ENCODE measurements at places on chromosomes 12 and 14.

DNA sequence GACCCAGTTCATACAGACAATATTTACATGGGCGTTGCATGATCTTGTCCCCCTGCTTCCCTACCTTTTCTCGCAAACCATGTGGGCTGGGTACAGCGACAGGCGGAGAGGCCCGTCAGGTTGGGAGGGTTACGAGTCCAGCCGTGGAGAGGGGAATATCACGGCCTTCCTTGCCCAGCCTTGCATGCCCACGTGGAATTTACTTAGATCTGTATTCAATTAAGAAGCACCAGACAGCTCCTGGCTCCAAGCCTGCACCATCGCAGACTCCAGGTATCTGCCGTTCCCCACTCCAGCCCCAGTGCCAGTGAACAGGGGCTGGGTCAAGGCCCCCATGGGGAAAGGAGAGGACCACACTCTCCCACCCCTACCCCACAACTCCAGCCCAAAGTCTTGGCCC lies 29.8 kb downstream of the BCL11B start:
- no peak for DNase-seq

DNA sequence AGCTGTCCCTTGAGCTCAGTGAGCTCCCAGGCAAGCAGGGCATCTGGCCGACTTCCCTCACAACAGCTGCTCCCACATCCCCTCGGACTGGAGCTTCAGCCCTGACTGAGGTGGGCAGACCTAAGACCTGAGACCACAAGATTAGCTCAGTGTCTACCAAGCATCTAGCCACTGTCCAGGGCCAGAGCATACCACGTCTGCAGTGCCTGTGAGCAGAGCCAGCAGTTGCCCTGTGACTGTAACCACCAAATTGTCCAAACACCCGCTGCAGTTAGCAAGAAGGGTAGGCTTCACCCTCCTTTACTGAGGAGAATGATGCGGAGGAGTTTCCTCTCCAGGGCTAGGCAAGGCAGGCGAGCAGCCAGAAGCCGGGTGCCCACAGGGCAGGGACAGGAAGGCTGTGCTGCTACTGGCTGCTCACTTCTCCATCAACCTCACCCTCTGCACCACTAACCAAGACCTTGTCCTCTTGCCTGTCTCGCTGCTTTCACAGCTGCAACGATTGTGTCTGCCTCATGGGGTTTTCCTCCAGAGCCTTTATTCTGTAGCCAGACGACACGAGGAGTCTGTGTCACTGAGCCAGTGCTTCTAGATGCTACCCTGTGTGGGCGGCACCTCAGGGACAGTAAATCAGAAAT lies 53.9 kb downstream of the ANAPC7 start:
- no peak for DNase-seq

- DNase-seq = no peak
Observed at GRCh38 chr12:123748161-123748560, 13.9 kb upstream of the DNAH10 start.

- DNase-seq = no peak
Observed at GRCh38 chr14:59273737-59274136, 85.3 kb downstream of the DAAM1 start.

GRCh38 chr12:109926488-109927210 lies 26.6 kb downstream of the TCHP start:
- no peak for DNase-seq

DNA sequence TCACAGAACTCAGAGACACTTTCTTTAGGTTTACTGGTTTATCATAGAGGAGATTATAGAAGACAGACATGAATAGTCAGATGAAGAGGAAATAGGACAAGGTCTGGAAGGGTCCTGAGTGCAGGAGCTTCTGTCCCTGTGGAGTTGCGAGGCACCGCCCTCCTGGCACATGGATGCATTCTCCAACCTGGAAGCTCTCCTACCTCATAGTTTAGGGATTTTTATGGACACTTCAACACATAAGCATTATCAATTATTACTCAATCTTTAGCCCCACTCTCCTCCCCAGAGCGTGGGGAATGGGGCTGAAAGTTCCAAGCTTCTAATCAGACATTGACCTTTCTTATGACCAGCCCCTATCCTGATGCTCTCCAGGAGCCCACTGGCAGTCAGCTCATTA lies 12.6 kb upstream of the KRT7 start:
- DNase-seq = no peak

DNA sequence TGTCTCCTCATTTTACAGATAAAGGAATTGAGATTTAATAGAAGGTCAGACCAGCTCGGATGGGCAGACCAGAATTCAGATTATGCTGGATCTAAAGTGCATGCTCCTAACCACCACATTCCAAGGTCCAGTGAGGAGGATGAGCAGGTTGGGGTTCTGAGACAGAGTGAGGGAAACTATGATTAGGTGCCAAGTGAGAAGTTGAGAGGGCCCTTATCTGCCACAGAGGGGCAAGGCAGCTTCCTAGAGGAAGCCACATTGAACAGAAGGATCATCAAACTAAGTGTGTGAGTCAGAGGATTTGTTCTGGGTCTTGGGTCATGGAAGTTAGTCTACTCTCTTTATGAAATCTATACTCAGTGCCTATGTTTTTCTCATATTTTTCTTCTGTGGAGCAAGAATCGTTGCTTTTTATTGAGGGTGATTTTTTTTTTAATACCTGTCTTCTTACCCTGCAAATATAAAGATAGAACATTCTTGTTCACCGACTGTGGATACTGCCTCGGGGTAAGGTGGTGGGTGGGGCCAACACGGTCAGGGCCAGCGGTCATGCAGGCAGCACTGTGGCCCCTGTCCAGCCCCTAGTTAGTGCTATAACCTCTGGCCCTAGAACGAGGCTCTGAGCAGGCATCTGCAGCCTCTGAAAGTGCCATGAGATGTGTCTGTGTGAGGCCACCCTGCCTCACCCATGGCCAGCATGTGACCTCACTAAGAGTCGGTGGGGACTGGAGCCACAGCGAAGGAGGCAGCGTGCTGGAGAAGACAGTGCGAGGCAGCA lies 55.6 kb upstream of the PTHLH start:
- DNase-seq = no peak

GRCh38 chr12:45446013-45446412 lies 230.1 kb downstream of the ANO6 start:
- DNase-seq = no peak

GRCh38 chr12:123744836-123745235 lies 17.3 kb upstream of the DNAH10 start:
- DNase-seq = no peak

- DNase-seq = no peak
Observed at GRCh38 chr12:60195483-60195882, 599.7 kb downstream of the SLC16A7 start.

- no peak for DNase-seq
Observed at GRCh38 chr12:120800665-120801064, 75.0 kb downstream of the ACADS start.

GRCh38 chr14:51121096-51121495 lies 26.2 kb upstream of the TRIM9 start:
- peak; percentile 45 for DNase-seq

DNA sequence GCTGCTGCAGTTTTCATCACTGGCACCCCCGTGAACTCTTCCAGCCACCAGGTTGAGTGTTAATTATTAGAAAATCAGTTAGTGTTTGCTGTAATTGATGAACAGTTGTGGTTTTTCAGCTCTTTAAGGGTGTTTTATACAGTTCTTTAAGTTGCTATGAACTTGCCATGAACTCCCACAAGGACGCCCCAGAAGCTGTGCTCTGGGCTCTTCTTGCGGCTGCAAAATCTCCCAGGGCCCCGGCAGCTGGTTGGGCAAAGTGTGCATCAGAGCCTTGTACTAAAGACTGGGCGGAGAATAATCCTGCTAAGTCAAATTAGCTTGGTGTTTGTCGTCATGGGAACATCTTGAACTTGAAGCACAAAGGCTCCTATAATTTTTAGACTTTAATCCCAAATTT lies 82.2 kb downstream of the EML1 start:
- DNase-seq = no peak

DNA sequence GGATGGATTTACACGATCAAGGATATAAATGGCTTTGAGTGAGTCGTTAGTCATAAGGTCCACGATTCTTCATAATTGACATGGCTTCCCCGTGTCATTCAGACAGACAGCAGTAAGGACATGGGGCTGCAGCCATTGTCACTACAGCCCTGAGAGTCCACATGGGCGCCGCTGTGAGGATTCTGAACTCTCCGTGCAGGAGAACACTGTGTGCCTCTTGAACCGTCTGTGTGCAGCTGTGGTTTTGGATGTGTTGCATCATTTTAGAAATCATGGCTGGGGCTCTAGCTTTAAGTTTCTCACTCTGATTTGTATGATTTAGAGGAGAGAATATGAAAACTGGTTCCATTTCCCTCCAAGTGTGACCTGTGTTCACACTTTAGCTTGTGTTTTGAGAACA lies 47.2 kb downstream of the NPAS3 start:
- DNase-seq = no peak

GRCh38 chr12:57783466-57783801 lies 847 bp downstream of the TSFM start:
- no peak for DNase-seq

DNA sequence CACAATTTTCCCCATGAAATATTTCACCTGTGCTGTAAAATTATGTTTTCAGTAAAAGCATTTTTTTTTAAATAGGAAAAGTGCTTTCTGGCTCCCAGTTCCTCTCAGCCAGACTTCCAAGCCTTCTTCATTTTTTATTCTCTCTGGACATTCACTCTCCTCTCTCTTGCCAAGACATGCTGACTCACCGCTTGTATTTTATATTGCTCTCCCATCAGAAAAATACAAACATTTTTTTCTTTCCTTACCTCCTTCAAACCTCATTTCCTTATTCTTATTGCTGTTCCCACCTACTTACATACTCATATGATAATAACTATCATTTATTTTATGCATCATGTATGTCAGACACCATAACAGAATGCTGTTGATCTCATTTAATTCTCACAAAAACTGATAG lies 37.7 kb upstream of the ZNF641 start:
- no peak for DNase-seq
